ENCODE measurements at places on chromosomes 2 and 18.
A peak's percentile ranks its signal among the peaks of the same experiment; 100 is the strongest.

GRCh38 chr2:228657807-228658402 lies 476.4 kb upstream of the SPHKAP start:
- no peak for ATAC-seq

DNA sequence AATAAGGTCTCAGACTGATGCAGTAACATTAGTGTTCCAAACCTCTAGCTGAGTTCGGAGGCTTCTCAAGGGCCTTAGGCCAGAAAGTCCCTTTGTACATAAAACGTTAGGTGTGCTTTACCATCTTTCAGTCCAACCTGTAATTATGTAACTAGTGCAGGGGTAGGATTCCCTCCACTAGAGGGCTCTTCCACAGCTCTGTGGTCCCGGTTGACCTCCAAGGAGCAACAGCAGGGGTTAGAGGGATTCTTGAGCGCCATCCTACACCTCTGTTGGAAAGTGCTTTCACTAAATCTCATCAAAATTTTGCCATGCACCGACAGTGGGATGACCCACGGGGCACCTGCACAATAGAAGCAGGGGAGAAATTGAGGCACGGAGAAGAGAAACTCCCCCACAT lies 155.8 kb upstream of the LRP1B start:
- no peak for ATAC-seq

DNA sequence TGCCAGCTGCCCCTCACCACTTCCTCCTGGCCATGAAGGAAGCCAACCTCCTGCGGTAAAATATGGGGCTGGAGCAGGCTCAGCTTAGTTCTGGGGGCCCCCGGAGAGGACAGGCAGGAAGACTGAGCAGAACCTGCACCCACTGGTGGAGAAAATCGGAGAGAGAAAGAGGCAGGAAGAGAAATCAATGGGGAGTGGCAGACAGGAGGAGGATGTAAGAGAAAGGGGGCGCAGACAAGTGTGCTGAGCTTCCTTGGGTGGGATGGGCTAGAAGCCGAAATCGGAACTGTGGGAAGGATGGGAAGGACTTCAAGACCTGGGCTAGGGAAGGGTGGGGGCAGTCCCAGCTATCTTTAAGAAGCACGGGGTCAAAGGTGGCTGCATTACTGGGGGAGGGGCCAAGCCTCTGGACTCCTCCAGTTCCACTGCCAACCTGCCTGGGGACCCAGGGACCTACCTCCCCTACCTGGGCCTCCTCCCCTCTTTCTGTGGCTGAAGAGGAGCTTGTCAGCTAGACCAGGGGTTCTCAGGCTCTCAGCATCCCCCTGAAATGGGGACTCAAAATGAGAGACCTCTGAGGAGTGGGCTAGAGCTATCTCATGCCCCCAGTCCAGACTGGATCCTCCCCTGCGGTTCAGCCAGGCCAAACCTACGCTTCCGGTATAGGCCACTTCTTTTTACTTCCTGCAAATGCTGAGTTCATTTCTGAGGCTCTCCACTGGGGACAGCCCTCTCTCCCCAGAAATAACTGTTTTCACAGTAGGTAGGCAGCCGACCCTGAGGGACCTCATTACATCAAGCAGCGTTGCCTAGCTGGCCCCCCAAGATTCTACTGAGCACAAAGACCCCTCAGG lies 33.6 kb upstream of the B3GNT7 start:
- ATAC-seq: no peak

DNA sequence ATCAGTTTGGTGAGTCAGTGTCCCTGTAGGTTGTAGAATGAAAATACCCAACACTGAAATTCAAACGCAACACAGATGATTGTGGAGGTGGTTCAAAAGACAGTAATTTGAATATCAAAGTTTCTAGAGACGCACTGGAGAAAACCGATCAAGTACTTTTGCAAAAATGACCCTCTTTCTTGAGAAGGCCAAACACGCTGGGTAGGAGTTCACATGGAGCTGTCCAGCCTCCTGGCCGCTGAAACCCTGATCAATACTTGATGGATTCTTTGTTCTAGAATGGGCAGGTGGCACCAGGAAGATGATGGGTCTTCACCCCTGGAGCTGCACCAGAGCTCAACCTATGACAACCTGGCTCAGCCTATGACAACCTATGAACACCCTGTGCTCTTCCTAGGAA lies 39.7 kb upstream of the UBE2F start:
- no peak for ATAC-seq

DNA sequence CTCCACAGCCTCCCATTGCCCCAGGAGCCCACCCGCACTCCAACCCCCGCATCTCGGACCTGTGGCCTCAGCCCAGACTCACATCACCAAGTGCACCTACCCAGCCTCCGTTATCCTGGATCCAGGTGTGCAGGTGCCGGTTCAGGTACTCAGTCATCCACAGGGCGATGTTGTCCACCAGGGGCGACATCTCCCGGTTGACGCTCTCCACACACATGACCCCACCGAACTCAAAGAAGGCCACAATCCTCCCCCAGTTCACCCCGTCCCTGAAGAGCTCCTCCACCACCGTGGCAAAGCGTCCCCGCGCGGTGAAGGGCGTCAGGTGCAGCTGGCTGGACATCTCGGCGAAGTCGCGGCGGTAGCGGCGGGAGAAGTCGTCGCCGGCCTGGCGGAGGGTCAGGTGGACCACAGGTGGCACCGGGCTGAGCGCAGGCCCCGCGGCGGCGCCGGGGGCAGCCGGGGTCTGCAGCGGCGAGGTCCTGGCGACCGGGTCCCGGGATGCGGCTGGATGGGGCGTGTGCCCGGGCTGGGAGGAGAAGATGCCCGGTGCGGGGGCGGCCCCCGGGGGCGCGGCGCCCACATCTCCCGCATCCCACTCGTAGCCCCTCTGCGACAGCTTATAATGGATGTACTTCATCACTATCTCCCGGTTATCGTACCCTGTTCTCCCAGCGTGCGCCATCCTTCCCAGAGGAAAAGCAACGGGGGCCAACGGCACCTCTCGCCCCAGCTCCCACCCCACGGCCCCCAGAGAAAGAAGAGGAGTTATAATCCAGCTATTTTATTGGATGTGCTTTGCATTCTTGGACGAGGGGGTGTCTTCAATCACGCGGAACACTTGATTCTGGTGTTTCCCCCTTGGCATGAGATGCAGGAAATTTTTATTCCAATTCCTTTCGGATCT lies 1.3 kb downstream of the BCL2 start:
- peak; percentile 27 for ATAC-seq

GRCh38 chr2:218005486-218005885 lies 2.7 kb upstream of the TNS1 start:
- ATAC-seq: no peak

DNA sequence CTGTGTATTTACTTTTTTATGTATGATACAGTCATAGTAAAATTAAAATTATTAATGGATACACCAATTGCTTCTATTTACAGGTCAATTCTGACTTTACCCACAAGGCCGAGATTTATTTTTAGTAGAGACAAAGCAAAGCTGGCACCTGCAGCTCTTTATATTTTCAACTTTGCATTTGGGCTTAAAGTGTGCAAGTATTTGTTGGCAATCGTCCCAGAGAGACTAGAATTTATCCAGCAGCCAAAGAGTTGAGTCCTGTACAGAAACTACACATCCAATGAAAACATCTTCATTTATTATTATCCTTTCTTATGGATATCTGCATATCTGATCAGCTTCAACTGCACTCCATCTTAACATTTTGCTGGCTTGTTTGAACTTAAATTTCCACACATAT lies 485.6 kb downstream of the SOX11 start:
- no peak for ATAC-seq

DNA sequence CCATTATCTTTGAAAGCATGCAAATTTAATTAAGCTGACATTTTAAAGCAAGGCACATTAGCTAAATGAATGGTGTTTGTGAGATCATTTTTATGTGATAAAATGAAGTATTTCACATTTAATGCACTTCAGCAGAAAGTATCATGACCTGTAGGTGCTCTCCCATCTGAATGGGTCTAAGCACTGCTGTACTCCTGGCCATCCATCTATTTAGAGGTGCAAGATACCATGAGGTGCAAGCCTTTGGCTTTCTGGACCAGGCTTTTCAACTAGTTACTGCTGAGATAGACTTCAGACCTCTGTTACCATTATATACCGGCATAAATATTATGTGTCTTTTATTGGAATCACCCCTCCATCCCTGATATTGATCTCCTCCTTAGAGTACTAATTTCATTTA lies 15.6 kb upstream of the LIPG start:
- ATAC-seq: no peak

DNA sequence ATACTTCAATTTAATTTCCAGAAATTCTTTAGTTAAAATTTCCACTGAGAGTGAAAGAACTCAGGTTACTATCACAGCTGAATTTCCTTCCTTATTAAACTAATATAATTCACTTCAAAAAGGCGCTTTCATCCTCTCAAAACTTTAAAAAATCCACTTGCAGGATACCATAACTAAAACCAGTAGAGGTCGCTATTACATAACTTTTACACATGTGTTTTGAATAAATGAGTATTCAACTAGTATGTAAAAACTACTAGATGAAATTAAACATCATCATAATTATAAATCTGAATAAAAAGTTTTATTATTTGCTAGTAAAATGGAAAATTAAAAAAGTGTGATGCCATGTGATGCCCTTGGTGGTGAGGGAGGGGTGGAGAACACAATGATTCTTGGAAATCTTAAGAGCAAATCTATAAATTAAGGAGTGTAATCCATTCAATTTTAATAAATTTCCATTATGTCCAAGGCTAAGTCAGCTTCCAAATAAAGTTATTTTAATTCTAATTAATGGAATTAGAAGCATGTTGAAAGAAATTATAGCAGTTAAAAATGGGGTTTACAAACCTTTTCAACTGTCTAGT lies 61.4 kb downstream of the SOS1 start:
- no peak for ATAC-seq

DNA sequence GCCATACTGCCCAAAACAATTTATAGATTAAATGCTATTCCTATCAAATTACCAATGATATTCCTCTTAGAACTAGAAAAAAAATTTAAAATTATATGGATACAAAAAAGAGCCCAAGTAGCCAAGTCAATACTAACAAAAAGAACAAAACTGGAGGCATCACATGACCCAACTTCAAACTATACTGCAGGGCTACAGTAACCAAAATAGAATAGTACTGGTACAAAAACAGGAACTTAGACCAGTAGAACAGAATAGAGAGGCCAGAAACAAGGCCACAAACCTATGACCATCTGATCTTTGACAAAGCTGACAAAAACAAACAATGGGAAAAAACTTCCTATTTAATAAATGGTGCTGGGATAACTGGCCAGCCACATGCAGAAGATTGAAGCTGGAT lies 86.1 kb upstream of the KYNU start:
- no peak for ATAC-seq

GRCh38 chr18:57925706-57926105 lies 118.3 kb upstream of the NEDD4L start:
- ATAC-seq: no peak

DNA sequence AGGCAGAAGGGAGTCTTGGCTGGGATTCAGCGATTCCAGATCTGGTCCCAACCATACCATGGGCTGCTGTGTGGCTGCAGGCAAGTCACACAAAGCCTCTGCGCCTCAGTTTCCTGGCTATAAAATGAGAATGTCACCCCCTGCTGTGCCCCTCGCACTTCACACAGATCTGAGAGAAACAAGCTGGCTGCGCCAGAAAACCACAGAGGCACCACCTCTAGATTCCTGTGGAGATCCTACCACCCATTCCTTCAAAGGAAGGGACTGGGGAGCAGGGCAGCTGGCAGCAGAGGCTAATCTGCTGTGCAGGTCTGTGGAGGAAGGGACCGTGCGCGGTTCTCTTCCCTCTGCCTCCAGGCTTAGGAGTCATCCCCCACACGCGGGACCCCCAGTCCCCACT lies 19.8 kb downstream of the NEURL3 start:
- ATAC-seq: no peak

DNA sequence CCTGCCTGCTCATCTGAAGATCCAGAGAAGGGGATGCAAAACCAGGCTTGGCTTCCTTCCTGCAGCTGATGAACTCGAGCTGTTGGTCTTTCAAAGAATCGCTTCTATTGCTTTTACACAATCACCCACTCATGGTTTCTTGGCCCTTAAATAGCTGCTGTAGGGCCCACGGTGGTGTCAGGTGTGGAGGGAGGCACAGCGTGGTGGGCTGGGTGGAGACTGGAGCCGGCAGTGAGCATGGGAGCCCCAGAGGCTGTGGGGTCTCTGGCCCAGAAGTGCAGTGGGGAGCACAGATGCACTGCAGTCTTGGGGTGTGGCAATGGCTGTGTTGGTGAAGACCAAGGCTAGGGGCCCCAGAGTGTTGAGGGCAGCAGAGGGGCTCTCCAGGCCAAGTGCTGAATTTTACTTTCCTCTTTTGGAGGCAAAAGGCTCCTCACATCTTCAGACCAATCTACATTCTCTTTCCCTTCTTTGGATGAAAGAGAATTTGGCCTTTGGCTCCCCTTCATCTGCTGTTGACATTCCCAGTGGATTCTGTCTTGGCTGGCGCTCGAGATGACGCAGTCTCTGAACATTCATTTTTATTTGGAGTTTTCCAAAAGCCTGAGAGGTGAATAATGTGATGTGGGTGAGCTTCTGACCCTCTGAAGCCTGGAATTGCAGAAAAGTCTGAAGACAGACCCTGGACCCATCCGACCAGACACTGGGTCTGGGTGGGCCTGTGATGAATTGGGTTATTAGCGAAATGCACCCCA lies 70.1 kb upstream of the ASB18 start:
- peak; percentile 57 for ATAC-seq

DNA sequence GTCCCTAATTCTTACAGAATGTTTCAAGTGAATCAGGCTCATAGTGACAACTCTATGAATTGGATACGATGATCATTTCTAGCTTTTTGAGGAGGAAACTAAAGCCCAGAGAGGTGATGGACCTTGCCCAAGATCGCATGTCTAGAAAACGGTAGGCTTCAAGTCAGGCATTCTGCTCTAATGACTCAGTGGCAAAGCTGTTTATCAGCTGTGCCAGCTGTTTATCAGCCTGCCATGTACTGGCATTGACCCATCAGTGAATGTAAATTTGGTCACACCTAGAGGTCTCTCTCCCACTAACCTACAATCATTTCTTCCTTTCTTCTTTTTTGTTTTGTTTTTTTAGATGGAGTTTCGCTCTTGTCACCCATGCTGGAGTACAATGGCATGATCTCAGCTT lies 6.1 kb upstream of the DAW1 start:
- ATAC-seq: no peak

DNA sequence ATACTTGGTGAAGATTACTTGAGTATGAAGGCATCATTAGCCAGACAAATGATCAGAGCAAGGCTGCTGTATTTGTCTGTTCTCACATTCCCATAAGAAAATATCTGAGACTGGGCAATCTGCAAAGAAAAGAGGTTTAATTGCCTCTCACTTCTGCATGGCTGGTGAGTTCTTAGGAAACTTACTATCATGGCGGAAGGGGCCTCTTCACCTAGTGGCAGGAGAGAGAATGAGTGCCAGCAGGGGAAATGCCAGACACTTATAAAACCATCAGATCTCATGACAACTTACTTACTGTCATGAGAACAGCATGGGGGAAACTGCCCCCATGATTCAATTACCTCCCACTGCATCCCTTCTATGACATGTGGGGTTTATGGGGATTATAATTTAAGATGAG lies 452.3 kb downstream of the GALR1 start:
- no peak for ATAC-seq

DNA sequence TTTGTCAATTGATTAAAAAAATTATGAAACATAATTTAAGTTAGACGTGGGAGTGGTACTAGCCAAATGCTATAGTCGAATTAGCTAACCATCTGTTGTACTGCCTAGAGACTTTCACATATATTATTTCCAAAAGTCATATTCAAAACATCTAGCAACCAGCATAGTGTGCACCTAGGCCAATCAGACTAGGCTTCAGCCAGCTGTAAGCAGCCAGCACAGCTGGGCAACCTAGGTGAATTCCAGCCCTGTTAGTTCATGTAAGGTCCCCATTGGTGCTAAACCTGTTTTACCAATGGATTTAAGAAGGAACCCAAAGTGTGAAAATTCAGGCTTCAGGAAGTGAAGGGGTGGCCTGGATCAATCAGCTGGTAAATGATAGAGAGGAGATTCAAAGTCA lies 144.3 kb downstream of the BCL2 start:
- ATAC-seq: no peak
